Activated naive CD4-positive, alpha-beta T cell (primary cell): ENCODE measurements at places on chromosomes 11 and 22.

- no peak for DNase-seq
Observed at GRCh38 chr22:44102856-44103255, 77.9 kb upstream of the PARVG start.

- DNase-seq = no peak
Observed at GRCh38 chr11:73856031-73856567, 20.5 kb downstream of the COA4 start.

- no peak for DNase-seq
Observed at GRCh38 chr22:42188808-42189447, 58.3 kb upstream of the CYP2D6 start.

DNA sequence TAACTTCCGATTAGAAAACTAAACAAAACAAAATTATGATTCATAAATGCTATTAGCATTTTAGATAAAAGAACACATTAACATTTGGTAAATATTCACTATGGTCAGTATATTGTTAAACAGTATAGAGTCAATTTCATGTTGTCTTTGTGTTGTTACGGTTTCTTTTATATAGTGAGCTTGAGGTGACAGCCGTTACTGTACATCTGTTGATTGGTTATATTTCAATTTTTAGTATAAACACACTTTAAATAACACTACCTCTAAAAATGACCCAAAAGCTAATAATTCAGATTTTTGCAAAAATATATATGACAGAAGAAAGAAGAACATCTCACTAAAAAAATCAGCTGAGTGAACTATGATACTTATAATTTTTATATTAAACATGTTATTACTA, 249.0 kb upstream of the LUZP2 start:
- DNase-seq = no peak

DNA sequence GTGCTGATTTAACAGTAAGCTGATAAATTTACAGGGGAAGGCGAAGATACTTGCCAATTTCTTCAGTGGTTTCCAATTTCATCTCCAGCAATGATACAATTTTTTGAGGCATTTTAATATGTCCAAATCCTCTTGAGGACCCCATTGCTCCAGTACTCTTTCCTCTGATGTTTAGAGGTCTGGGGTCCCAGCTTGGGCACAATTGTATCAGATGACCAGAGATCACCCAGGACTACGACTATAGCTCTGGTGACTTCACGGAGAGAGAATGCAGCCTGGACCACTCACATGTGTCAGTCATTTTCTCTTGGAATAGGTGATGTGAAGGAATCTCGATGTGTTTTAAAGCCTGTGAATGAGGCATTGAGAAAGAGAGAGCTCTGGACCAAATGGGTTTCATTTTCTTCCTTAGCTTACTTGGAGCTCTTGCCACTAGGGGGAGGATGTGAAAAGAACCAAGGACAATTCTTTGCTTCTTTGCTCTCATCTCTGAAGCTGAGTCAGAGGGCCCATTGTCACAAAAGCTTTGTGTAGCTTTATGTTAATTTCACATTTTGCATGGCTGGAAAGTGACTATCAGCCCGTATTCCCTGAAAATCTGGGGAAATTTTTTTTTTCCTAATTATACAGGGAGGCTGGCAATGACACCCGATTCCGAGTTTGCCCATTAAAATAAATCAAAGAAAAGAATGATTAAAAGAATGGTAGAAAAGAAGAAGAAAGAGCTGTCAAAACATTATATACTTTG, 6.7 kb upstream of the CCDC90B start:
- no peak for DNase-seq

GRCh38 chr11:67281552-67282150, 7.5 kb upstream of the ANKRD13D start:
- DNase-seq = no peak

DNA sequence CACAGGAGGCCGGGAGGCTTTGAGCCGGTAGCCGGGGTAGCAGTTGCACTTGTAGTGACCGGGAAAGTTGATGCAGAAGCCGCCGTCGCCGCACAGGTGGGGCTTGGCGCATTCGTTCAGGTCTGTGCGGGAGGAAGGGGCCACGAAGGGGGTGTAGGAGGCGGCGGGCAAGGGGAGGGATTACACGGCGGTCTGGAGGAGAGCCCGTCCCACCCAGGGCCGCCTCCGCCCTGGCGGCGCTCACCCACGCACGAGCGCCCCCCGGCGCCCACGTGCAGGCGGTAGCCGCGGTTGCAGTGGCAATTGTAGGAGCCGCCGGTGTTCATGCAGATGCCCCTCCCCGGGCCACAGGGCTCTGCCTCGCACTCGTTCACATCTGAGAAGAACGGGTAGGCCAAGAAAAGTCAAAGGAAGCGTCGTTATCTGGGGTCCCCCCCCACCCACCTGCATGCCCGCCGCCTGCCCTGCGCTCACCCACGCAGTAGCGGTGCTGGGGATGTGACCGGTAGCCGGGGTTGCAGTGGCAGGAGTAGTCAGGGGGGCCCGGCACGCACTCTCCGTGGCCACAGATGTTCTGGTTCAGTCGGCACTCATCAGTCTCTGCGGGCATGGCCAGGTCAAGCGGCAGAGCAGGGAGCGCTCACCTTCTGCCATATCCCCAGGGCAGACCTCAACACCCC, 10.6 kb downstream of the LTBP3 start:
- DNase-seq = peak; percentile 37

GRCh38 chr11:22510741-22511140, 114.9 kb downstream of the FANCF start:
- DNase-seq = no peak

GRCh38 chr11:2909133-2909902, 19.9 kb downstream of the PHLDA2 start:
- no peak for DNase-seq

DNA sequence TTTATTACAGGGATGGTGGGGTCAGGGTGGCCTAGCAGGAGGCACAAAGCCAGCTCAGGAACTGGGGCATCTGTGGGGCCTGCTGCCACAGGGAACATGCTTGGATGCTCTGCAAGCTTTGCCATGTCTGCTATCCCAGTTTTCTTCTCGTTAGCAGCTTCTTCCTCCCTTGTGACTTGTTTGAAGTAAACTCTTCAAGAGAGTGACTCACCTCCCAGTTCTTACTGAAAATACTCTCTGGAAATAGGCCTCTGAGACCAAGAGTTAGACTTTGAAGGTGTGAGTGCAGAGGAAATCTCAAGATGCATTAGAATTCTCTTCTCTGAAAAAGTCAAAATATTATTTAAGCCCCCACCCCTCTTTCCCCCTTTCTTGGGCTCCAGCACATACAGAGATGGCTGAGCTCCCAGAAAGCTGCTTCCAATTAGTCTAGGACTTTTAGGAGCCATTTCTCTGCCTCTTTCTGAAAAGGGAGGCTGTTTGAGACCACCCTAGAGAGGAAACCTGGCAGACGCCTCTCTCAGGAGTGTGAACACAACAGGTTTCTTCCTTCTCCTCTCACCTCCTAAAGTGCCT, 15.1 kb downstream of the CWC15 start:
- DNase-seq = no peak

DNA sequence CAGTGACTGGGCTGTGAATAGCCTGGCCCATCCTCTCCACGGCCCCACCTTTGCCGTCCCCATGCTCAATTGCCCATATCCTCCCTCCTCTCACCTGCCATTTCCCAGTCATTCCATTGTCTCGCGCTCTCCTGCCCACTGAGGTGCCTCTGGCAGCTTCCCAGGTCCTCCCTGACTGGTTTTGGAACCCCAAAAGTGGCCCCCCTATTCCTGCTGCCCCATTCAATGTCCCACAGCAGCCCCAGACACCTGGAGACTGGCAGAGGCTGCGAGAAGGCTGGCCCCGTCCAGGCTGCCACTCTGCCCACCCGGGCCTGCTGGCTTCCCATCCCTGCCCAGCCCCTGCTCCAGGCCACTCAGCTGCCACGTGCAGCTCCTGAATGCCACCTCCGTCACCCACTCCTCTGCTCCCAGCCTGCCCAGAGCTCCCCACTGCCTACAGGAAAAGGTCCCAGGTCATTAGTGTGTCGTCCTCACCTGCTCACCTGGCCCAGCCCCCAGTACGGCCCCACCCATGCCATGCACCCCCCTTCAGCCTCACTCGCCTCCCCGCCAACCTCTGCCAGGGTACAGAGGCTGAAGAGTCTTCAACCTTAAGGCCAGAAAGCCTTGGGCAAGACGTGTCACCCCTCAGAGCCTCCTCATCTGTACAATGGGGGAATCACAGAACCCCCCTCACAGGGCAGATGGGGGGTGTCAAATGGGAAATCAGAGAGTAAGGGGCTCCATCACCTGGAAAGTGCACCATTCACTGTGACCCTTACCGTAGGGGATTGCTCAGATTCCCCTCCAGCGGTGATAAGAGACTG, 37.5 kb downstream of the KCNJ4 start:
- no peak for DNase-seq

DNA sequence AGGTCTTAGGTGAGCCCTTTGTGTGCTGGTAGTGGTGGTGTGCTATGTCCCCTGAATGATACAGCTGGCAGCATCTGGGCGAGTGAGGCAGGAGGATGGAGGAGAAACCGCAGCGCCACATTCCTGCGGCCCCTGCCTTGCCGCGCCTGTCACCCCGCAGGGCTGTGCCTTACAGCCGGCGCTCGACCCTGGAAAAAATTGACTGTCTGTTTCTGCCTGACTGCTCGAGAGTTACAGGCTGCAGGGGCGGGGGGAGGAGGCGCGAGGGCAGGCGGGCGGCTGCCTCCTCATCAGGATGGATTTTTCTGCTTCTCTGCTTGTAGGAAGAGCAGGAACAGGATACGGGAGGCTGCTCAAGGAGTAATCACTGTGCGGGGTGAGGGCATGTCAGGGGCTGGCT, 443.4 kb downstream of the MIAT start:
- DNase-seq = no peak

GRCh38 chr11:68528630-68529029, 68.1 kb downstream of the PPP6R3 start:
- DNase-seq = no peak

GRCh38 chr11:133163463-133164419, 368.6 kb downstream of the OPCML start:
- DNase-seq = no peak

GRCh38 chr22:27836181-27836580, 34.6 kb upstream of the MN1 start:
- DNase-seq = no peak

GRCh38 chr11:47306484-47306844, 36.5 kb downstream of the MADD start:
- DNase-seq = no peak

GRCh38 chr22:35177811-35178210, 79.5 kb upstream of the HMGXB4 start:
- DNase-seq = no peak

DNA sequence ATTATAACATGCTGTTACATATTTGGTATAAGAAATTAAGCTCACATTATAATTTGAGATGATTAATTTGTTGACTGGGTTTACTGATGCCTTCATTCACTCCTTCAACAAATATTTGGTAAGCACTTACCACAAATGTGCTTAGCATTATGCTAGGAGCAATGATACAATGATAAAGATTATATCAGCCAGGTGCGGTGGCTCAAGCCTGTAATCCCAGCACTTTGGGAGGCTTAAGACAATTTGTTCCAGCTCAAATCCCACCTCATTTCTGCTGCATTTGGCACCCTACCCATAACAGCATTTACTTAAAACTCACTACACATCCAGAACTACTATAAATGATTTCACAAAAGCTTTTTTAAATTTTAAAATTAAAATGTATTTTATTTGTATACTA, 1263.6 kb upstream of the RAG2 start:
- no peak for DNase-seq

- no peak for DNase-seq
Observed at GRCh38 chr11:11916981-11917399, 75.2 kb downstream of the USP47 start.

- no peak for DNase-seq
Observed at GRCh38 chr11:75945446-75945845, 130.4 kb downstream of the UVRAG start.

DNA sequence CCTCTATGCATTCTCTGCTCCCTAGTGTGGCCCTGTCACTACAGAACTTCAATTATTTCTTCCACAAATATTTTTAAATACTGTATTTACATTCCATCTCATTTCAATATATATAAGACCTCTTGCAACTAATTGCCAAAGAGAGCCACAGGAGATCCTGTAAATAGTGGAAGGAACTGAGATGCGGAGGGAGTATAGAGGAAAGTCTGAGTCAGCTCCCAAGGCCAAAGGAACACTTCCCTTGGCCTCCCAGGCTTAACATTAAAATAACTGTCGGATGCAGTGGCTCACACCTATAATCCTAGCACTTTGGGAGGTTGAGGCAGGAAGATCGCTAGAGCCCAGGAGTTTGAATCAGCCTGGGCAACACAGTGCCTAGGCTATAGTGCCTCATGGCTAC, 31.2 kb downstream of the RBFOX2 start:
- no peak for DNase-seq

DNA sequence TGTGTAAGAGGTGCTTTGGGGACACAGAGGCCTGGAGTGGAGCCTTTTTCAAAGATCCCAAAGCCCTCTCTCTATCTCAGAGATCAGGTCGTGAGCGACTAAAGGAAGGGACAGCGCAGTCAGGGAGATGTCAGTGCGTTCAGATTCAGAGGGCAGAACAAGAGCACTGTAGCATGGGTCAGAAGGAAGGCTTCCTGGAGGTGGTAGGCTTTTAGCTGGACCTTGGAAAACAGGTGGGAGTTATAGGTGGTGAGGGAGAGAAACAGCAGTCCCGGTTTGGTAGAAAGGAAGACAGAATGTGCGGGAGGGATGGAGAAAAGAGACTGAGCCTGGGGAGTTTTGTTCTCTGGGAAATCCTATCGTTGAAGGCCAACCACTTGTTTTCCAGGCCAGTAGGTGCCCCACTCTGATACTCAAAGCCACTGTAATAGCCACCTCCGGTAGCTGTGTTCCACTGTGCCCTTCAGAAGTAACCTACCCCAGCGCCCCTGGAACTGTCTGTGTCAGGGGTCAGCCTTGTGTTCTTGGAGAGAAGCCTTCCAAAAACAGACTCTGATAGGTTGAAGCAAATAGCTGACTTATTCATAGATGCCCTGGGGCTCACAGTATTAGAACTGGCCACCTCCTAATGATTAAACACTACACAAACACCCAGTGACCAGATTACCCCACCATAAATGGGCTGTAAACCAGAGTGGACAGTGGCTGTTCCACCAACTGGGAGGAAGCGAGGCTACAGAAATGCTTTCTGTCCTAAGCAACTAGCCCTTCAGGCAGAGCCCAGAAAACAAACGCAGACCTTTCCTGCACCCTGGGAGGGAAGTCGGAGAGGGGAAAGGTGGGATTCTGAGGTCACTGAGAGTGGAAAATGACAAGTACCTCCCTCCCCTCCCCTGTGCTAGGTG, 157.7 kb downstream of the DBX1 start:
- no peak for DNase-seq

- no peak for DNase-seq
Observed at GRCh38 chr22:28911304-28911690, 27.9 kb downstream of the ZNRF3 start.

DNA sequence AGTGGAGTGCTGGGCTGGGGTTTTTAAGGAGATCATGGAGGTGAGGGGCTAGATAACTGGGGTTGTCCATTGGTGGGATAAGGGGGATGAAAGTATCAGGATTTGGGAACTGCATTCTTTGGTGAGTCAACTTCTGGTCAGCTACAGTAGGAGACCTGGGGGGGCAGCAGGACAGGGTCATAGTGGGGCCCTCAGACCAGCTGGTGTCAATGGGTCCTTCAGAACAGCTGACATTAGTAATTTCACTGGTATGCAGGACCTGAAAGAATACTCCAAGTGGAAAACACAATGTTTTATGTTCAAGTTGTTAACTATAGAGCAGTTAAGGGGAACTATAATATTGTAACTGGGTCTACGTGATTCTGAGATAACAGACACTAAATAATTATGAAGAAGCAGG, 2.8 kb upstream of the TTC12 start:
- DNase-seq = no peak
